ENCODE measurements at places on chromosomes 11 and 22.

DNA sequence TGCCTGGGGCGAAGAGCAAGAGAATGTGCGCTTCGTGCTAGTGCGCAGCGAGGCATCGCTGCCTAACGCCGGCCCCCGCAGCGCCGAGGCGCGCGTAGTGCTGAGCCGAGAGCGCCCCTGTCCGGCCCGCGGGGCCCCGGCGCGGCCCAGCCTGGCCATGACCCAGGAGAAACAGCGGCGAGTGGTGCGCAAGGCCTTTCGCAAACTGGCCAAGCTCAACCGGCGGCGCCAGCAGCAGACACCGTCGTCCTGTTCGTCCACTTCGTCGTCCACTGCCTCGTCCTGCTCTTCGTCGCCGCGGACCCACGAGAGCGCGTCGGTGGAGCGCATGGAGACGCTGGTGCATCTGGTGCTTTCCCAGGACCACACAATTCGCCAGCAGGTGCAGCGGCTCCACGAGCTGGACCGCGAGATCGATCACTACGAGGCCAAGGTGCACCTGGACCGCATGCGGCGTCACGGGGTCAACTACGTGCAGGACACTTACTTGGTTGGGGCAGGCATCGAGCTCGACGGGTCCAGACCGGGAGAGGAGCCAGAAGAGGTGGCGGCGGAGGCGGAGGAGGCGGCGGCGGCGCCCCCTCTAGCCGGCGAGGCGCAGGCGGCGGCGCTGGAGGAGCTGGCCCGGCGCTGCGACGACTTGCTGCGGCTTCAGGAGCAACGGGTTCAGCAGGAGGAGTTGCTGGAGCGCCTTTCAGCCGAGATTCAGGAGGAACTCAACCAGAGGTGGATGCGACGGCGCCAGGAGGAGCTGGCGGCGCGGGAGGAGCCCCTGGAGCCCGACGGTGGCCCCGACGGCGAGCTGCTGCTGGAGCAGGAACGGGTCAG is 1.0 kb downstream of the RASSF10 start:
- DNase-seq: peak; percentile 53

- no peak for DNase-seq
Measured at GRCh38 chr11:86676533-86677154, 4.2 kb upstream of the ME3 start.

DNA sequence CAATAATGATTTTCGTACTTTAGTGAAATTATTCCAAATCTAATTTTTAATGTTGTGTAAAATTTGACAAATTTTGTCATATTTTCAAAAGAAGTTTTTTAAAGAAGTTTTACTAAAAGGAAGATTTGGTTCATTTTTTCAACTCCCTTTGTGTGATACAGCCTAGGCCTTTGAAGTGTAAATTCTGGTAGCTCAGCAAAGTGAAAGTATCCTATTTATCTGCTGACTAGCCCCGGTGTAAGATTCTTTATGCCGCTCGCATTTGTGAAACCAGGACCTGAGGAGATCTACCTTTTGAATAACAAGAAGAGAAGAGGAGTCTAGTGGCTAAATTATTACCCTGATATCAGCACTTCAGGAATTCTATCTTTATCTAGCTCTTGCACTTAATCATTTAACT is 177.4 kb downstream of the JRKL start:
- no peak for DNase-seq

- no peak for DNase-seq
Measured at GRCh38 chr11:91791171-91791468, 433.5 kb upstream of the FAT3 start.

- DNase-seq: no peak
Measured at GRCh38 chr11:27115051-27115650, 74.5 kb downstream of the BBOX1 start.

- DNase-seq: no peak
Measured at GRCh38 chr11:132838627-132839026, 693.7 kb downstream of the OPCML start.

GRCh38 chr22:48485149-48486133 is 1342.2 kb downstream of the BRD1 start:
- DNase-seq: no peak

DNA sequence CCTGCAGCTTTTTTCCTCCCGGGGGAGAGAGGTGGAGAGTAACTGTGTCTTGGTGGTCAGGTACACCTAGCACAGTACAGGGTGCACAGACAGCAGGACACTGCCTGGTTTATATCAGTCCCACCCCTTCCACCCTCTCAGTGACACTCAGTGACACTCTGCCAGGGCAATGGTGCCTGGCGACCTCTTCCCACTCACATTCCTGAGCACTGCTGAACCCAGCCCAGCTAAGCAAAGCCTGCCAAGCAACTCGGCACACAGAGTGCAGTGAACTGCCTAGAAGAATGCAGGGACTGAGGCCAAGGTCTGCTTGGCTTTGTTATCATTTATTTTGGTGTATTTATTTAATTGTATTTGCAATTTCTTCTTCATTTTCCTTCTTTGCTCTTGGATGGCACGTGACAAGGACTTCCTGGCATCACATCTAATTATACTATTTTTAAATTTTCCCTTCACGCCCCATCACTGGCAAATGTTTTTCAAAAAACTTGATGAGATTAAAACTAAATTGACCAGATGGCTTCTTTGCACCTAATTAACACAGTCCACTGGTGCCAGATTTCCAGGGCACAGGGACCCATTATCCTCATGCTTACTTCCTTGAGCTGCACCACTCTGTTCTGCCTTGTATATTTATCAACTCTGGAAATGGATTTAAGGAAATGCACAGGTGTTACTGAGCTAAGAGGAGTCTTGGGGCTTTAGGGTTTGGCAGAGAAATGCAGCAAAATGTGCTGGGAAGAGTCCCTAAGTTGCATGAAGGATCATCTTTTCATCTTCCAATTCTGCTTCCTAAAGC is 205.6 kb downstream of the ADAMTS15 start:
- no peak for DNase-seq

GRCh38 chr11:96337541-96338431 is 5.2 kb downstream of the MAML2 start:
- no peak for DNase-seq

DNA sequence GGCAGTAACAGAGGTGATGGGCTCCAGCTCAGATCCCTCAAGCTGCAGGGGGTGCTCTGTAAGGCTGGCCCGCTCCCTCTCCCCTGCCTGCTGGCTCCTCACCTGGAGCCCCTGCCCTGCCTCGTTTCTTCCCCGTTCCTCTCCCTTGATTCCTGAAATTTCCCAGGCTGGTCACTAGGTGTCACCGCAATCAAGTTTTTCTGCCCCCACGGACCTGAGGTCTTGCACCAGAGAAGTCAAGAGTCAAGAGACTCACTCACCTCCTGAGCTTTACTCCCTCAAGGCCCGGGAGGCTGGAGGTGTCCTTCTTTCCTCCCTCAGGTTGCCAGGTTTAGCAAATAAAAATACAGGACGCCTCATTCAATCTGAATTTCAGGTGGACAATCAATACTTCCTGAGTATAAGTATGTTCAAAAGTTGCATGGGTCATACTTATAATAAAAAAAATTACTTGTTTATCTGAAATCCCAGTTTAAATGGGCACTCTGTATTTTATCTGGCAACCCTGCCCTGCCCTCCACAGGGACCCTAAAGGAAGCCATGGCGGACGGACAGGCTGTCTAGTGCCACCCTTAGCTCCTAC is 69.2 kb downstream of the SCUBE1 start:
- peak; percentile 61 for DNase-seq

- no peak for DNase-seq
Measured at GRCh38 chr11:60763692-60764369, 7.2 kb downstream of the MS4A15 start.

DNA sequence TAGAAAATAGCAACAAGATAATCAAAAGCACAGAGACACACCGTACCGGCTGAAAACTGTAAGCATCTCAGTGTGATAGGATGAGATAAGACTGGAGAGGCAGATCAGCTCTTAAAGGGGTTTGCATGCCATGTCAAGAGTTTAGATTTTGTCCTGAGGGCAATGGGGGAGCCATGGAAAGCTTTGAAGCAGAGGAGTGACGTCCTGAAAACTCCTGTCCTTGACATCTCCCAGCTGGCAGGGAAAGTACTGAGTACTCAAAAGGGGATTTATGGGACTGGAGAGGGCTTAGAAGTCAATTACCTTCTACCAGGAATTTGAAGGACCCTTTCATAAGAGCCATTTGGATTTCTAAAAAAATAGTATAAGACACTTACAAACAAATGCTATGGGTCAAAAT is 420.5 kb upstream of the NARS2 start:
- no peak for DNase-seq

GRCh38 chr11:62201376-62201775 is 7.1 kb upstream of the SCGB2A1 start:
- DNase-seq: no peak

DNA sequence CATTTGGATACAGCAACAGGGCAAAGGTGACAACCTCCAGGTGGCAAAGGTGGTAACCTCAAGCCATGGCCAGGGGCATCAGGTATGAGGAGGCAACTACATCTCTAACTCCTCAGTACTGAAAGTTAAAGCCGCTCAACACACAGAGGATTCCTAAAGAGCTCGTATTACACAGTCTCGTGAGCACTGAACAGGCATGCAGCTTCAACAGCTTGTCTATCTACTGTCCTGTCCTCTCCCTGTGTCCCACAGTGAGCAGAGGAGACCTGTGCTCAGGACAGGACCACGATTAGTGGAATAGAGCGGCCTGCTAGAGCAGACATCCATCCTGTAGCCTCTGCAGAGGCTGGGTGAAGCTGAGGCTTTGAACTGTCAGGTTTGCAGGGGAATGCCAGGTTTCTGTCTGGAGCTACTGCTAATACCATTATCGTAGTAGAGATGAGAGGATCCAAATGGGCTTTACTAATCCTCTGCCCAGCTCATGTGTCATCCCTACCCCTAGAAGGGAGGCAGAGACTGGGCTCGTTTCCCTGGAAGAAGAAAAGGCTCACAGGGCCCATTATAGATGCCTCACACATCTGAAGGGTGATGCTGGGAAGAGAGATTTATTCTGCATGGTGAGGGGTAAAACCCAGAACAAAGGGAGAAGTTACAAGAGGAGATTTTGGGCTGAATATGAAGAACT is 415.2 kb downstream of the LARGE1 start:
- DNase-seq: no peak

DNA sequence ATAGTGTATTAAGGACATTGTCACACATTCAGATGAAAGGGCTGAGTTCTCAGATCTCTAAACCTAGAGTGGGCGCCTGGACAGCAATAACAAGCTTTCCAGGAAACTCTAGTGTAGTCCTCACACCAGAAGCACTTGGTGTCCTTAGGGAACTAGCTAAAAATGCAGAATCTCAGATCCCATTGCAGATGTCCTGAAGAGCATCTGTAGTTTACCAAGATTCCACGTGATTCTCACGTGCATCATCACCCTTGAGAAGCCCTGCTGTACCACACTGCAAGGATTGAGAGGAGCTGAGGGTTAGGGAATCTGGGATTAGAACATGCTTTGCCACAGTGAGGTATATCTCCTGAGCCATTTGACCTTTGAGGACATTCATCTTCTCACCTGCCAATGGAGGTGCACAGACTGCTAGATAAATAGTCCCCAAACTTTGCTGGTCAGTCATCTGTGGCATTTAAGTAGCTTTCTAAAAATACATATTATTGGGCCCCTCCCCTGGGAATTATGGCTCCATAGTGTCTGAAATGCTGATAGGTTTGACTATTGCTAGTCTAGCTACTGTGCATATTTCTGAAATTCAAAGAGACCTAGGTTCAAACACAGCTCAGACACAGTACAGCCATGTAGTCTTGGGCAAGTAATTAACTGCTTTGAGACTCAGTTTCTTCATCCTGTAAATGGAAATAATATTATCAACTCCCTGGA is 1068.9 kb downstream of the OPCML start:
- no peak for DNase-seq

GRCh38 chr11:2574043-2574552 is 125.7 kb downstream of the KCNQ1OT1 start:
- DNase-seq: no peak

All from A549 (cell line).